ENCODE measurements at places on chromosomes 6 and 20.

DNA sequence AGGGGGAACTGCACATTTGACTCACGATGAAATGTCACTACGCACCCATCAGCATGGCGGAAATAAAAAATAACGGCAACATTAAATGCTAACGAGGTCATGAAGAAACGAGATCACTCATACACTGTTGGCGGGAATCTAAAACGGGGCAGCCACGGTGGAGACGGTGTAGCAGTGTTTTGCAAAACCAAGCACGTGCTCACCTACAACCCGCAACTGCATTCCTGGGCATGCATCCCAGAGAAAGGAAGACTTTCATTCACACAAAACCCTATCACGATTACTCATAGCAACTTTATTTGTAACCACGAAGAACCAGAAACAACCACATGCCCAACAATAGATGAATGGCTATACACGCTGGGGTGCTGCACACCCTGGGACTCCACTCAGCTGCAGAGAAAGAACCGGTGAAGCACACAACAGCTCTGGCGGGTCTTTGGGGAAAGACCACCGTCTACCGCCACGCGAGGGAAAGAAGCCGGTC is 77.0 kb downstream of the YTHDF1 start:
- no peak for DNase-seq

- no peak for DNase-seq
Observed at GRCh38 chr20:35586751-35587425, 28.7 kb upstream of the SPAG4 start.

GRCh38 chr20:62618611-62619529 is 23.4 kb upstream of the SLCO4A1 start:
- no peak for DNase-seq

DNA sequence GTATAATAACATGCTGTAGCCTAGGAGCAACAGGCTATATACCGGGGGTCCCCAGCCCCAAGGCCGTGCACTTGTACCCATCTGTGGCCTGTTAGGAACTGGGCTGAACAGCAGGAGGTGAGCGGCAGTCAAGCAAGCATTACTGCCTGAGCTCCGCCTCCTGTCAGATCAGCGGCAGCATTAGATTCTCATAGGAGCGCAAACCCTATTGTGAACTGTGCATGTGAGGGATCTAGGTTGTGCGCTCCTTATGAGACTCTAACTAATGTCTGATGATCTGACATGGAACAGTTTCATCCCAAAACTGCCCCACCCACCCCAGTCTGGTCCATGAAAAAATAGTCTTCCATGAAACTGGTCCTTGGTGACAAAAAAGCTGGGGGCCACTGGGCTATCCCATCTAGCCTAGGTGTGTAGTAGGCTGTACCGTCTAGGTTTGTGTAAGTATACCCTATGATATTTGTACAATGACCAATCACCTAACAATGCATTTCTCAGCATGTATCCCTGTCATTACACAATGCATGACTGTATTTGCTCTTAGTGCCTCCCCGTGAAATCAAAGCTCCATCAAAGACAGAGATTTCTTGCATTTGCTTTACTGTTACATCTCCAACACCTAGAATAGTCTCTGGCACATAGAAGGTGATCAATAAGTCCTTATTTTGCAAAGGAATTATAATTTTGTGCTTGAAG is 30.8 kb downstream of the NHSL1 start:
- peak; percentile 88 for DNase-seq

GRCh38 chr6:120302041-120302440 is 952.5 kb upstream of the MAN1A1 start:
- DNase-seq = peak; percentile 9

DNA sequence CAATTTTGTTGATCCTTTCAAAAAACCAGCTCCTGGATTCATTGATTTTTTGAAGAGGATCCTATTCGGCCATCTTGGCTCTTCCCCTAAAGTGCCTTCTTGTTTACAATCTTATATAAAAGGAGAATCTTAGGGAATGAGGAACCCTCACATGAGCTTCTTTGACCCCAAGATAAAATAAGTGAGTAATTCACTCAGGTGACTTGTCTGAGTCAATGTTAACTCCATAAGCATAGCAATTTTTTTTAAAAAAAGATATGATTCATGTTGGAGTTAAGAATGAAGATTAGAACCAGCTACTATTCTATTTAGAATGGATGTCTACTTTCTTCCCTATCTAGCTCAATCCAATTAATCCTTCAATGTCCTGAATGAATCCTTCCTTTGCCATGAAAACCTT is 21.0 kb downstream of the WASF1 start:
- DNase-seq = no peak

DNA sequence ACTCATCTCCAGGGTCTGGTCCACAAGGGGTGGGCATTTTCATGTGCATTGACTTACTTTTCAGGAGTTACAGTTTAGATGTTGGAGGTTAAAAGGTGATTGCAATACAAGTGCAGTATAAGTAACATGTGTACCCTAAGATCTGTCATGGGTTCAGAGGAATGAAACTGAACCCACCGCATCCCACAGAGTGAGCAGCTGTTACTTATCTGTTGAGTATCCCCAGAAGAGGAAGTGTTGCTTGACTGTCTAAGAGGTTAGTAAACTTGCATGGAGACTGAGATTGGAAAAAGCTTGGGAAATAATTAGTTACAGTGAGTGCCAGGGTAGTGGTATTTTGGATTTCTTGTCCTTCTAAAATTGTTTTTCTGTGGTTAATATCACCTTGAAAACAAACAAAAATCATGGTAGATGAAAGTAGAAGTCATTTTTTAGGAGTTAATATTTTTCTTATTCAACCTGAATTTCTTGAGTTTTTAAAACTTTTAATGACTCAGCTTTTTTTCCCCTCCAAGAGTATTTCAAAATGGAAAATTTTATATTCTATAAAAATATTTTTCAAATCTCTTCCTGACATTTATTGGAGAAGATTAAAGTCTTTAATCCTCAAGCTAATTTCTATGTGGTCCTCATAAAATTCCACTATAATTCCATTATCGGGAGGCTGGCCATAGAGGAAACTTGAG is 306.1 kb downstream of the ZNF217 start:
- DNase-seq = no peak

DNA sequence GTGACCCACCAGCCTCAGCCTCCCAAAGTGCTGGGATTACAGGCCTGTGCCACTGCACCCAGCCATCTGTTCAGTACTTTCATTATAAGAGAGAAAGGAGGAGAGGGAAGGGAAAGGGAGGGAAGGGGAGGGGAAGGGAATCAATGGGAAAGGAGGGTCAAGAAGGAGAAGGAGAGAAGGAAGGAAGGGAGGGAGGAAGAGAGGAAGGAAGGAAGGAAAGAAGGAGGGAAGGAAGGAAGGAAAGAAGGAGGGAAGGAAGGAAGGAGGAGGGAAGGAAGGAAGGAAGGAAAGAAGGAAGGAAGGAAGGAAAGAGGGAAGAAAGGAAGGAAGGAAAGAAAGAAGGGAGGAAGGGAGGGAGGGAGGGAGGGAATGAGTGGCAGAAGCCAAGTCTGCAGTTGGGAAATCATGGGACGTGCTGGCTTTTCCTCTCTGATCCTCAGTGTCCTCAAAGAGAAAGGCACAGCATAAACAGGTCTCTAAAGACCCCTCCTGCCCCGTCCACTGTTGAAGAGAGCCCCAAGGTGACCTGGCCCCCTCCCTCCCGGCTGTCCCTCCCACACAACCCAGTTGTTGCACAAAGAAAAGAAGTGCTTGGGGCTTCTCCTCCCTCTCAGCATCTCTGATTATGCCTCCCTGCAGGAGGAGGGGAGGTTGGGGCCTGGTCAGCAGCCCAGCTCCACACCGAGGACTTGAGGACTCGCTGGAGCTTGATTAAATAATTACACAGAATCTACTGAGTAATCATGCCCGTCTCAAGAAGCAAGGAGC is 69.1 kb upstream of the TOP1 start:
- DNase-seq = no peak

GRCh38 chr6:134004714-134005113 is 47.7 kb downstream of the SLC2A12 start:
- peak; percentile 83 for DNase-seq

DNA sequence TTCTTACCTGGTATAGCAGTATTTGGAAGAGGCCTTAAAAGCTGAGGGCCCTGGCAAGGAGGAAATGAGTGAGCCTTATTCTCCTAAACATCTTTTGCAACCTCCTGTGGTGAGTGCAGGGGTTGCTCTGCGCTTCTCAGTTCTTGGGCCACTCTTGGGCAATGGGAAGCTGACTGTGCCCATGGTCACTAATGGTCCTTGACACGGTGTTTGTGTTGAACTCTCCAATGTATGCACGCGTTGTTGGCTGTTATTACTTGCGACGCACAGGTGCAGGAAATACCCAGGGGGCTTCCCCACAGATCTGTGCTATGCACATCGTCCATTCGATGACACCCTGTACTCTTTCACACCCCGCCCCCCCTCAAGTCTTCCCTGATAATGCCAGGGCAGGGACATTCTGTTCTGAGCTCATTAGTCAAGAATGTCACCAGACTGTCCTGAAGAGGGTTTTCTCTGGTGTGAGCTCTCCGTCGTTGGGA is 79.7 kb downstream of the EDN1 start:
- DNase-seq = no peak

GRCh38 chr20:45857882-45858216 is 435 bp downstream of the ZSWIM3 start:
- peak; percentile 50 for DNase-seq

- DNase-seq = peak; percentile 52
Observed at GRCh38 chr20:32028647-32029372, 18.6 kb downstream of the CCM2L start.

- DNase-seq = no peak
Observed at GRCh38 chr6:90298459-90299053, 1.9 kb upstream of the BACH2 start.

DNA sequence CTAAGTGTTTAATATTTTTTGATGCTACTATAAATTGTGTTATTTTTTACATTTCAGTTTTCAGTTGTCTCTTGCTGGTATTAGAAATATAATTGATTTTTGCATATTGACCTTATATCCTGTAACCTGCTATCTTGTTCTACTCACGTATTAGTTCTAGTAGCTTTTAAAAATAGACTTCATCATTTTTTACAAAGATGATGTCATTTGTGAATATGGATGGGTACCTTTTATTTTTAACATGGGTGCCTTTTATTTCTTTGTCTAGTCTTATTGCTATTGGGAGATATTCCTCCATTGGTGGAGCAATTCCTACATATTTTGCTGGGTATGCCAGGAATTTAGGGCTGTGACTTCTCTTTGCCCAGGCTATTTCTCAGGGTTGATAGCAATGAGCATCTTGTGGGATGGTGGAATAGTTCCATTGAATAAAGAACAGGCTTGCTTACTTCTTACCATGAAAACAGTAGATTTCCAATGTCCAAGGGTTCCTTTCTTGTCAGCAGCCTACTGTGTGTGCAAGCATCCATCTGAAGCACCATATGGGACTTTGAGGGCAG is 149.7 kb downstream of the CARMIL1 start:
- no peak for DNase-seq

GRCh38 chr6:116027801-116028200 is 32.9 kb downstream of the FRK start:
- no peak for DNase-seq

DNA sequence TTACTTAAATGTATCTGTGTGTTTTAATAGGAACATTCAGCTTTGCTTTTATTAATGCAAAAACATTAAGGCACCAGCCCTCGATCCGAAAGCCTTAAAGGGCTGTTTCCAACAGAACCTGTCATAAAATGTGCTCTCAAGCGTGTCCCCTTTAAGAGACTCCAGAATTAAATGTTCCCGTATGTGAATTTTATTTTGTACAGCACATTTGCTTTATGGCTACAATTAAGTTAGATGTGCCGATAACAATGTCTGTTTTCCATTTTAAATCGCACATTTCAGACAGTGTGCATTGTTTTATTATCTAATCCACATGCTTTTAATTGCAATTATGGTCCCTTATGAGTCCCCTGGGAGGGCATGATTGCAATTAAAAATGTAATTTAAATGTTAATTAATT is 198.9 kb downstream of the TSHZ2 start:
- peak; percentile 2 for DNase-seq

DNA sequence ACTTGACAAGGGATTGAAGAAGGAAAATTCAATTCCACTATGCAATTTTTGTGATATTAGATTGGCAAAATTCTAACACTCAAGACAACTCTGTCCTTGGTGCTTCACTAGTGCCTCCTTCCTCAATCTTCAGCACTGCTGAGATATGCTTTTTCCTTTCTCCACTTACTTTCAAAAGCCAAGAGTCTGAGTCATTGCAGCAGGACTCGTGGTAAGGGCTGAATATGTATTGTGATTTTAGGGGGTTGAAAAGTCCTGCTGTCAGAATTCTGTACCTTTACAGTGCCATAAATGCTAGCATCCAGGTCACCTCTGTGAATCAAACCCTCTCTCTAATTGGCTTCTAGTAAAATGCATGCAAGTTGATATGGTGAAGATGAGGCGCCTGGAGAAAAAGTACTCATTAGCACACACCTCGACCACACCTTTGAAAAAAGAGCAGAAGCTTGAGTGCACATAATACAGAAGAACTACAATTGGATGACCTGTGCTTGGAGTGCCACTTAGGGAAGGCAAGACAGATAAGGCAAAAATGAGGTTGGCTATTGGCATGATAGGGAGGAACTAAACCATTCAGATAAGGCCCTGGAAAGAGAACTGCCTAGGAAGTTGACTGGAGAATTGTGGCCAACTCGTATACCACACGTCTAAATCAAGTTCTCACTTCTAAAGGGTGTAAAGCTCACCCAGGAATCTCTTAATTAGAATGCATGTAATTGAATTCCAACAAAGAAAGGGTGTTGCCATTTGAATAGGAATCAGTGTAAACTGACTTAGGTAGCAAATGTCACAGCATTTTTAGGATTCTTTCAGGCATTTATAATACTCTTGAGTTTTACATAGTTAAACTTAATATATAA is 43.6 kb upstream of the FAM83B start:
- DNase-seq = peak; percentile 44

DNA sequence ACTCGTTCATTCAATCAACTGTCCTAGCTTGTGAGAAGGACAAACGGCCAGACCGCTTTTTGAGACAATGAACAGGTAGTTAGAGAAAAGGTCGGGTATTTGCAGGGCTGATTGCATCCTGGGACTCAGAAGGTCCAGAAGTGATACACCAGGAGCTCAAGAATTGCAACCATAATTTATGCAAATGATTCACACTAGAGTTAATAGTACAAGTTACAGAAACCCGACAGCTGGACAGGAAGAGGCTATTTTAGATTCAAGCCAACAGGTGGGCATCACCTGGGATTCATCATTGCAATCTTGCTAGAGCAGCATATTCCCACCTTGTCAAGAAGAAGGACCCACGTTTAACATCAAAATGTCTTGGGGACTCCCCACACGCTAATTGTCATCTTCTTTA is 83.5 kb downstream of the TNFAIP3 start:
- peak; percentile 31 for DNase-seq

DNA sequence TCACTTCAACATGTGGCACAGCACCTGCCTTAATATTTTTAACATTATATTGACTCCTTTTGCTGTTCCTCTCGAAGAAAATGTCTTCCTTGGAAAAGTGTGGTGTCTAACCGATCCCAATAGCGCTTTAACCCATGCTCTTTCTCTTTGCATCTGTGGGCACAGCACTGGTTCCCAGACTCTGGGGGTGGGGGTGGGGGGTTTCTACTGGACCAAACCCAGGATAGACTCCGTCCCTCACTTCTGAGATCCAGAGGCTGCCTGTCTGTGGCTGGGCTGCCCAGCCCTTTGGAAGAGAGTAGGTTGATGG is 3.9 kb upstream of the ZNF292 start:
- DNase-seq = no peak

- DNase-seq = no peak
Observed at GRCh38 chr6:133606852-133607251, 282.1 kb upstream of the TCF21 start.
